Germinal center (tissue), 1 donor: ENCODE measurements at places on chromosomes 3 and 15.

- DNase-seq: peak; percentile 47
Observed at GRCh38 chr3:116037954-116038911, 407.1 kb downstream of the LSAMP start.

- DNase-seq: no peak
Observed at GRCh38 chr3:85176799-85177198, 218.0 kb downstream of the CADM2 start.

DNA sequence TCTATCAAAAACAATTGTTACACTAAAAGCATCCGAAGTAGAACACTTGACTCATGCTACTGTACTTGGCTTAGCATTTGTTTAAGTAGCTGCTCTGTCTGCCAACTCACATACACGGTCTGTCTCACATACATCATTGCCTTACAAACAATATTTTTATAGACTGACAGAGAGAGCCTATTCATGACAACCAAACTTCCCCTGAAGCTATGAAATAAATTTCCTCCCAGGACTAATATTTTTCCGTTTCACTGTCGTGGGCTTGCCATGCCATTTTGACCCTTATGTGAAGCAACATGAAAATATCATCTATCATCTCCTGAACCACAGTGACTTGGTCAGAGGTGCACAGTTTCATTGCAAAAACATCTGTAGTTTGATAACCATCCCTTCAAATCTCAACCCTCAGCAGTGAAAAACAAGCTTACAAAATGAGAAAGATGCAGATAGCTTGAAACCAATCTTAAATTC lies 66.5 kb upstream of the PYGO1 start:
- DNase-seq: no peak

DNA sequence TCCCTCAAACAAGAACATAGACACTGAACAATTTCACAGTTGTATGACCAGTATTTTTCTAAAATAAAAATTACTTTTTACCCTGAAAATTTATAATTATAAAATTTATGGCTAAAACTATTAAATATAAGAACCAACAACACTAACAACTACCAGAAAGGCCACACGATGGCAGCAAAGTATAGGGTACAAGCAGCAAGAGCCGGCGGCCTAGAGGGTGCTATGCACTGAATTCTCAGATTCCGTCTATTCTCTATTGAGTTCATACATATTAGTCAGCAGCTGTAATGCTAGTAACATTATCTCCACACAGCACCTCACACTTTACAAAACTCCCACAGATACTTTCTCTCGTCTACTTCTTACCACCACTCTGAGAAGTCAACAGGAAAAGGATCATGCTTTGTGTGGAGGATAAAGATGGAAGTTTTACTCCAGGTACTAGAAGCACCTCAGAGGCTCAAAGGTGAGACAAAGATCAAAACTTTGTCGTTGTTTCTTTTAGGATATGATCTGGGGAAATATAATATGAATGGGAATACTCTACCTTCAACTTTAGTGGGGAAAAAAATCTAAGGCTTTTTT lies 160.5 kb downstream of the FGF12 start:
- peak; percentile 33 for DNase-seq

GRCh38 chr3:183008800-183009199 lies 28.5 kb upstream of the DCUN1D1 start:
- no peak for DNase-seq

DNA sequence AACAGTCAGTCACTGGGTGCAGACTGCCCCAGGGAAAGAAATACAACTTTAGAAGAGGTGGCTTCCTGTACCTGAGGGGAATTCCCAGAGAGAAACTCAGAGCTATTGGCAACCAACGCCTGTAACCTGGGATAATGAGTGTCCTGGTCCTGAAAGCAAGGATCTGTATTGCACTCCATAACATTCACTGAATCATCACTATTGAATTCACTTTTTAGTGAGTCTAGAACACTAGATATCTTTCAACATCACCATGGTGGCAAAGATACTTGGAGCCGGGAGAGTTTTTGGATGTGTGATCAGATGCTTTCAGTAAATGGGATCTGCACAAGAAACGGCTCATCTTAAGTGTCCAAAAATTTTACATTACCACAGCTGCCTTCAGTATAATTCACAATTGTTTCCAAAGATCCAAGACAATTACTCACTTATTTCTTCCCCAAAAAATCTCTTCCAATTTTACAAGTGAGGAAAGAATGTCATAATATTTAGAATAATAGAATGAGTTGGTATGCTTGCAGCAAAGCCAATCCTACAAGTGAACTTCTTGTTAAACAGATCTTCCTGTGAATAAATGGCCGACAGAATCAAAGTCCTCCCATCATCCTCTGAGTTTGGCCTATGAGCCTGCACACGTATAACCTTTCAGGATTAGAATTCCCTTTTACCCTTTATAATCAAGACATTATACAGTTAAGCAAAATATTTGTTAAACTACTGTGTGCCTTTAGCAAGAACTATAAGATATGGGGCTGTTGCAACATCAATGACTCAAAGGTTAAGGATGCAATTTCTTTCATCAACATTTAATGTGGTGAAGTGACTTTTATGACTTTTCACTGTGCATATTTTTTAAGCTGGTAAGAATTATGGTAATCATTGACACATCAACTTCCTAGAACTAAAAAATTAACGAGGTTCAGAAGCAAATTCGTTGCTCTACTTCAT lies 243.3 kb upstream of the COL8A1 start:
- no peak for DNase-seq

- no peak for DNase-seq
Observed at GRCh38 chr15:66985653-66986052, 79.7 kb upstream of the SMAD3 start.

DNA sequence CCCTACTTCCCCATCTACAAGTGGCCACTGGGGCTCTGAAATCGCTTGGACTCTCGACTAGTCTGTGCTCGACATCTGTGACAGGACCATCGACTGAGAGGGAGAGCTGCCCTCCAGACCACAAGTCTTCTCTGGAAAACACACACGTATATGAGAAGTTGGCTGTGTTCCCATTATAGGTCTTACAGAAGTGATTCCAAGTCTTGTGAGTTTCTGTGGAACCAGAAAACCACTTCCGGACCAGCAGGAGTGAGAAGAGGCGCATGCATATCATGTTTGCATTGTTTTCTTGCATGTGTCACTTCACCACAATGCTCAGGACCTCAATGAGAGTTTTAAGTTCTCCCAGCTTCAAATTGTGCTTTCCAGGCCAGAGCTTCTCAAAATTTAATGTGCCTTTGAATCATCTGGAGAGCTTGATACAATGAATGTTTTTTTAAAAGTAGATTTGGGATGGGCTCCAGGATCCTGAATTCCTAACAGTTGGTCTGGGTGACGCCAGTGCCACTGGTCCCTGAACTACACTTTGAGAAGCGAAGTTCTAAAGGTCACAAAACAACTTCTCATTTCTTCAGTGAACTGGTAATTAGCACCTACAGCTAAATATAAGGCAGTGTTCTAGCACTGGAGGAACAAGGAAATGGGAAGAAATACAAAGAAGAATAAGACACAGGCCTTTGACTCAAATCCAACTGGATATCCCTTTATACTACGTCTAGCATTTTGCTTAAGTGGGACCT lies 15.7 kb downstream of the LIPC start:
- no peak for DNase-seq

DNA sequence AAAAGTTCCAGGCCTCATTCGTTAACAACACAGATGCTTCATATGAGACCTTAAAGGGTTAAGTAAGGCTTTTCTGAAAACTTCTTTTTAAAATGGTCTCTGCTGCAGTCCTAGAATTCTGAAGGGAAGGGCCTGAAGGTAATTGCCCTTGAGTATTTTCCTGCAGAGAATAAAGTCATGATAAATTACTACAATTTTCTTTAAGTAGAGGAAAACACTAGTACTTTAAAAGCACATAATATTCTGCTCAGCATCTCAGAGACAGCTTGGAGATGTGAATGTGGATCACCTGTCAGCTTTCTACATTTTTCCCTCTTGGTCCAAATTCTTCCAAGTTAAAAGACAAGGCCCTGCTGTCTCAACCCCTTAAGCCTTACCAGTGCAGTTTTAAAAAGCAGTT lies 419.5 kb downstream of the MFSD1 start:
- no peak for DNase-seq

GRCh38 chr15:55649058-55649423 lies 60.9 kb upstream of the PYGO1 start:
- DNase-seq: no peak
